ENCODE measurements at places on chromosomes 6 and 20.

- no peak for DNase-seq
Measured at GRCh38 chr6:1247056-1247455, 64.8 kb upstream of the FOXQ1 start.

GRCh38 chr6:100952006-100952405 lies 70.9 kb upstream of the ASCC3 start:
- no peak for DNase-seq

GRCh38 chr20:63463400-63464288 lies 8.8 kb downstream of the KCNQ2 start:
- no peak for DNase-seq

- DNase-seq: no peak
Measured at GRCh38 chr6:170221052-170221752, 69.7 kb downstream of the DLL1 start.

- DNase-seq: no peak
Measured at GRCh38 chr20:63117151-63117550, 98.8 kb downstream of the YTHDF1 start.

DNA sequence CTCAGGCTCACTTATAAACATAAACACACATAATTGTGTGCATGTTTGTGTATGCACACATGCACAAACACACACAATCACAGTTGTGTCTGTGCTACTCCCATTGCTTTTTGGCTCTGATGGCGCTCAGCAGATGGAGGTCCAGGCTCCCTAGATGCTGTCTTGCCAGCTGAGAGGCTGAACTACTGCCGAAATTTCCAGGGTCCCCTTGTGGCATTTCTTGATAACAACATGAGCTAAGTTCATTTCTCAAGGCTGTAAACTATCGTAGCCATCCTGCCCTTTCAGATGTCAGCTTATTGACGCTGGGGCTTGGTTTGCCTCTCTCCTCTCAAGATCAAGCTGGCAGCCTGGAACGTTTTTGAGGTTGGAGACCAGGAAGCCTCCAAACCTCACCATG lies 313.9 kb upstream of the RNF24 start:
- DNase-seq: no peak

DNA sequence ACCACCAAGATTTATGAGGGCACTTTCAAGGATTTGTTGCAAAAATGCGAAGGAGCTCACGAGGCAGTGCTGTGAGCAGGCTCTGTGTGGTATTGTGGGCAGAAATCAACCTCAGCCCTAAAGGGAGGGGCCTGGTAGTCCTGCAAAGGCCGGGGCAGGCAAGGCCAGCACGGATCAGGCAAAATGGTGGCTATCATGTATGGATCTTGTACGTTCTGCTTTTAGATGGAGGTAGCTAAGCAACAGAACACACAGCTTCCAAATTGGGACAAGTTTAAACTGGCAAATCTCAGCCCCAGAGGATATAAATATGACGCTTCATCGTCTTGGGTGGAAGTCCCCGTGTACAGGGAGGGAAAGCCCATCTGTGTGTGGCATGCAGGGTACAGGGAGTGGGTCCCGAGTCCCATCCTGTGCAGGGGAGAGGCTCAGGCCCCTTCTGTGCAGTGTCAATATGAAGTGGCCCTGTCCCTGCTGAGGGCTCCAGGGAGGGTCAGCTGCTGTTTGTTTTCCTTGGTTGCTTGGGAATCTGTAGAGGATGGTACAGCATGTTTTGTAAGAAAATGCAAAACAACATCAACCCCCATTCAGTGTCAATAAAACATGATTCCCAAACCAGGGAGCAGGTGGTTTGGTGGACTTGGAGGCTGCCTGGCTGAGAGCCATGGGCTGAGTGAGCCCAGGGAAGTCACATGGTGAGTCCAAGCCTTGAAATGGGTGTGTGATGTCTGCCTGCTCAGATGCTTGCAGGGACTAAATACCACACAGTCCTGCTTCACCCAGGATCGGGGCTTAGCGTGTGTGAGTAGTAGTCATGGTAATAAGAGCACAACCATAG lies 113.0 kb downstream of the SYCP2 start:
- DNase-seq: no peak

- DNase-seq: no peak
Measured at GRCh38 chr6:118810420-118811027, 83.4 kb upstream of the ASF1A start.

- DNase-seq: no peak
Measured at GRCh38 chr6:169868458-169868857, 117.0 kb downstream of the ERMARD start.

All from epithelial cell of proximal tubule (primary cell).